Endothelial cell (in vitro differentiated cells): ENCODE measurements at places on chromosomes 7 and 10.
A peak's percentile ranks its signal among the peaks of the same experiment; 100 is the strongest.

GRCh38 chr10:130171196-130171595 lies 35.0 kb downstream of the GLRX3 start:
- no peak for DNase-seq

GRCh38 chr10:54064215-54064614 lies 736.8 kb downstream of the PCDH15 start:
- no peak for DNase-seq

- DNase-seq: no peak
Observed at GRCh38 chr7:80830010-80830409, 88.8 kb downstream of the SEMA3C start.

DNA sequence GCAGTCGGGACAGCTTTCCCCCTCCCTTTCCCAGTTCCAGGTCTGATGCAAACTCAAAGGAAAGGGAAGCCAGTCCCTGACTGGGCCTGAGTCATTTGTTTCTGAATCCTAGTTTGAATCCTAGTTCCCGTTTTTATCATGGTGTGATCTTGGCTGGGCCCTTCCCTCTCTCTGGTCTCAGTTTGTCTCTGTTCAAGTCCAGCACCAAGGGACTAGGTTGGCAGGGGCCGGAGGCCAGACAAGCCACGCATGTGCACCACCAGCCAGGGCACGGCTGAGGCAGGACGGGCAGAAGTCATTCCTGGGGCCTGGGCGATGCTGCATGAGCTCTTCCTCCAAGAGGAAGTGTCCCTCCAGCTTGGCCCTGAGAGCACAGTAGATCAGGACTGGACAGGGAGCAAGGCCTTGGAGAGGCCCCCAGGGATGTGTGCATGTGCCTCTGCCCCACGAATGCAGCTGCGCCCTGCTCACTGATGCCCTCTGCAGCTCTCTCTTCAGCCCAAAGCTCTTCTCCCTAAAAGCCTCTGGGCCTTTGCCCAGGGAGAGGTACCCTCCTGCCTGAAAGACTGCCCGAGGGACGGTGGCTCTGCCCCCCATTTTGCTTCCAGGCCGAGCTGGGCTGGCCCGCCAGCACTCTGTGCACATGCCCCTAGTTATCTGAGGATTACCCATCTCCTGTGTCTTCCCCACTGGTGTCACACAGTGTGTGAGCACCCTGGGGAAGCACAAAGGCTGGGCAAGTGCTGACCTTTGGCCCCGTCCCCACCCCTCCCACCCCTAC lies 86.7 kb downstream of the ZMIZ1 start:
- DNase-seq: no peak

DNA sequence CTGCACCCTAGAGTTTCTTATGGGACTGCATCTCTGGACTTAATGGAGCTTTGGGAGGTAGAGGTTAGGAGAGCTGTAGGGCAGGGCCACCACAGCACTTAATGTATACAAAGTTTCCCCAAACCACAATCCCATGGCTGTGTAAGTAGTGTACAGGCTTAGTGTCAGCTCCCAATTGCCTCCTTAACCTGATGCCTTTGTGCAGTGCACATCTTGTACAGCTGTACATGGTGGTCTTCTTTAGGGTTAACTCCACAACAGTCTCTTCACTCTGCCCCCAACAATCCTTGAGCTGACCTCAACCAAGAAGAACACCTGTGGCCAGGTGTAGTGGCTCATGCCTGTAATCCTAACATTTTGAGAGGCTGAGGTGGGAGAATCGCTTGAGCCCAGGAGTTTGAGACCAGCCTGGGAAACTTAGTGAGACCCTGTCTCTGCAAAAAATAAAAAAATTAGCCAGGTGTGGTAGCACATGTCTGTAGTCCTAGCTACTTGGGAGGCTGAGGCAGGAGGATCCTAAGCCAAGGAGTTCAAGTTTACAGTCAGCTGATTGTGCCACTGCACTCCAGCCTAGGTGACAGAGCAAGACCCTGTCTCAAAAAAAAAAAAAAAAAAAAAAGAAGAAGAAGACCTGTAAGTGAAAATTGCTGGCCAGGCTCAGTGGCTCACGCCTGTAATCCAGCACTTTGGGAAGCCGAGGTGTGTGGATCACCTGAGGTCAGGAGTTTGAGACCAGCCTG lies 6.8 kb downstream of the PLAU start:
- DNase-seq: no peak

DNA sequence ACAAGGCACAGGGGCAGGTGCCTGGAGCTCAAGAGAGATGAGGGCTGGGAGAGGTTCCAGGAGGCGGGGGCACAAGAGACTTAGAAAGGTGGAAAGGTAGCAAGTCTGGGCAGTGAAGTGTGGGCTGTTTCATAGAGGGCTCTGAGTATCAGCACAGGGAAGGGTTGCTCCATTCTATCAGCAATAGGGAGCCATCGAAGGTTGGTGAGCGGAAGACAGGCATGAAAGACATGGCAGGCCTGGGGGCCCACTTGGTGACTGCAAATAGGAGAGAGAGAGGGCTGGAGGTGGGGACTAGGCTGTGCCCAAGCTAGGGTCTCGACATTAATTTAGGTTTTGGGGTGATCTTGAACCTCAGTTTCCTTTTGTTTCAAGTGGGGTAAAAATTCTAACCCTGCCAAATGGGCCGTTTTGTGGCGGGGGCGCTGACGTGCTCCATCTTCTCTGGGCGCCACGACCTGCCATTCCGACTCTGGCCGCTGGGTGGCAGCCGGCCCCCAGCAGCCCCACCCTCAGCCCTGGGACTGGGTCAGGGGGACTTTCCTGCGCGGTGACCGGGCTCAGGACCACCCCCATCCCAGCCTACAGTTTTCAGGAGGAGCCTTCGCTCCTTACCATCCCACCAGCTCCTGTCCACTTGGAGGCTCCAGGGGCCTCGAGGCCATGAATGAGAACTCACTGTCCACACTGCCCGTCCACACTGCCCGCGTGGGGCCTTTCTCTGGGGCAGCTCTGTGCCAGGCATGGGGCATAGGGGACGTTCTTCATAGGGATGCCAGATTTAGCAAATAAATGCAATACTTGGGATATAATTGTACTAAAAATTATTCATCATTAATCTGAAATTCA lies 37.2 kb upstream of the PCBD1 start:
- DNase-seq: peak; percentile 73

- DNase-seq: no peak
Observed at GRCh38 chr10:114839901-114840300, 18.3 kb downstream of the FHIP2A start.

- no peak for DNase-seq
Observed at GRCh38 chr7:15751191-15751701, 64.8 kb upstream of the MEOX2 start.

- DNase-seq: no peak
Observed at GRCh38 chr10:125738206-125738605, 18.7 kb downstream of the EDRF1 start.

GRCh38 chr7:51040787-51041186 lies 258.1 kb upstream of the GRB10 start:
- DNase-seq: no peak

DNA sequence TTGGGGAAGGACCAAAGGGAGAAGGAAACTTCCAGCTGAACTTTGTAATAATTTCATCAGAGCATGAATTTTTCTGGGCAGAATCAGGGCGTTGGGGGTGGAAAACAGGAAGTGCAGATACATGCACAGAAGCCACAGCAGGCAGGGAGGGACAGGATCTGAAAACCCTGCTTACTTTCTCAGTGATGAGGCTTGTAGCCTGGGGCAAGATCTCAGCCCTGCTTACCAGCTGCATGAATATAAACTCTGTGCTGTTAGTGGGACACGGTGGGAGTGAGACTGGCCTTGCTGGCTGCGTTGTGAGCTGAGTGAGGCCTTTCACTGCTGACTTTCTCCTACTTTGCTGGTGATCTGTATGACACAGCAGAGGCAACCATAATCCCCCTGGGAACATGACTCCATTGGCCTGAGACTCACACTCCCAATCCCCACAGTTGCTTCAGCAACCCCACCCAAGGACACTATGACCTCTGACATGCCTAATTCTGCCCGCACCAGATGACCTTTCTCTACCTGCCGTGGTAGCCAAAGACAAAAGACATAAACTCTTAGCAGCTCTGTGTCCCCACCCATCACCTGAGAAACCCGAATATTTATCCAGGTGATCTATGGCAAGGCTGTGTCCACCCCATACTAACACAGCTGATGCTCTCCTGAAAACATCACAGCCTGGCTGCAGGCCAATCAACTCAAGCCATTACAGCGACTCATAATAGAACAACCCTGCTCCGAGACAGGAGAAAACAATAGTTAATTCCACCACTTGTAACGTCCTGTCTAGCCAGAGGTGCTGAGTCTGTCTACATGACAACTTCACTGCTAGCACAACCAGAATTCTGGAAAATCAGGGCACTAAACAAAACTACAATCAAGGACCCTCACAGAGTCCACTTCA lies 190.7 kb upstream of the CHRM2 start:
- DNase-seq: no peak

DNA sequence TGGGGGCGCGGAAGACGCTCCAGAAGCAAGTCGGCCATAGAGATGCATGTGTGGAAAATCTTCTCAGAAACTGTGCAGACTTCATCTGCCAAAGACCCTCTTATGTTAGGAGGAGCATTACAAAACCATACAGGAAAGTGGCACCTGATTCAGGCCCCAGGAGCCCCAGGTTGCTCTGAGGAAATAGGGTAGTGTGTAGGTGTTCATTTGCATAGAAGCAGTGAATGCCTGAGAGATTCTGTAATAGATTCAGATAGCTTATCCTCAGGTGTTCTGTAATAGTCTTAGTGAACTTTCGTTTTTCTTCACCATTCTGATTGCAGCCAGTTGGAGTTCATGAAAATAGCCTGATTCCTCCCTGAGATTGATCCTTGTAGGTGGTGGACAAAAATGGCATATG lies 106.4 kb upstream of the GJD4 start:
- no peak for DNase-seq

DNA sequence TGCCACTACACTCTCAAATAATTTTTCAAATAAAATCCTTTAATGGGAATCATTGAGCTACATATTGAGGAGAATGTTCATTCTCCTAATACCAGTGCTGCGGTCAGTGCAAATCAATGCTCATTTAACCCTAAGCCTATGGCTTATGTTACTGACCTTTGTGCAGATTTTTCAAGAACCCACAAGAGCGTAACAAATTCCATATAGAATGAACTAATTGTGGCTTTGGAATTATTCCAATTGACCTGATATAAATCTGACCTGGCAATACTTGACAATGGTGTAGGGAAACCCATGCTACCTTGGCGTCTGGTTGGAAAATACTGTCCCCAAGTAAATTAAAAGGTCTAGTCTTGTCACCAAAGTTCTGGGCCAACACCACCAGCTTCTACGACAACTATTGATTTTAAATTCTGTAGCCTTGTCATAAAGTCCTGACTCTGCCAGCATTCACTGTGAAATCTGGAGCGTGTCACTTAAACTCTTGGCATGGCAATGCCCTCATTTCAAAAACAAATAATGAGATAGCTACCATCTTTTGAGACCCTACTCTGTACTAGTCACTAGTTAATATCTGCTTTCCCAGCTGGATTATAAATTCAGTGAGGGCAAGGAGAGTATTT lies 320.9 kb downstream of the AHR start:
- DNase-seq: no peak

DNA sequence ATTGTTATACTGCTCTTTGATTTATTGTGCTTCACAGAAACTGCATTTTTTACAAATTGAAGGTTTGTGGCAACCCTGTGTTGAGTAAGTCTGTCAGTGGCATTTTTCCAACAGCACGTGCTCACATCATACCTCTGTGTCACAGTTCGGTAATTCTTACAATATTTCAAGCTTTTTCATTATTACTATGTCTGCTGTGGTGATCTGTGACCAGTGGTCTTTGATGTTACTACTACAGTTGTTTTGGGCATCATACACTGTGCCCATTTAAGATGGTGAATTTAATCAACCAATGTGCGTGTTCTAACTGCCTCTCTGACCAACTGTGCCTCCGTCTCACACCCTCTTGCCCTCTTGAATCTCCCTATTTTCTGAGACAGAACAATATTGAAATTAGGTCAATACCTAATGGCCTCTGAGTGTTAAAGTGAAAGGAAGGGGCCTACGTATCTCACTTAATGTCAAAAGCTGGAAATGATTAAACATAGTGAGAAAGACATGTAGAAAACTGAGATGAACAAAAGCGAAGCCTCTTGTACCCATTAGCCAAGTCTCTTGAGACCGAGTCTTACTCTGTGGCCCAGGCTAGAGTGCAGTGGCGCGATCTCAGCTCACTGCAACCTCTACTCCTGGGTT lies 20.2 kb upstream of the ASL start:
- DNase-seq: no peak

DNA sequence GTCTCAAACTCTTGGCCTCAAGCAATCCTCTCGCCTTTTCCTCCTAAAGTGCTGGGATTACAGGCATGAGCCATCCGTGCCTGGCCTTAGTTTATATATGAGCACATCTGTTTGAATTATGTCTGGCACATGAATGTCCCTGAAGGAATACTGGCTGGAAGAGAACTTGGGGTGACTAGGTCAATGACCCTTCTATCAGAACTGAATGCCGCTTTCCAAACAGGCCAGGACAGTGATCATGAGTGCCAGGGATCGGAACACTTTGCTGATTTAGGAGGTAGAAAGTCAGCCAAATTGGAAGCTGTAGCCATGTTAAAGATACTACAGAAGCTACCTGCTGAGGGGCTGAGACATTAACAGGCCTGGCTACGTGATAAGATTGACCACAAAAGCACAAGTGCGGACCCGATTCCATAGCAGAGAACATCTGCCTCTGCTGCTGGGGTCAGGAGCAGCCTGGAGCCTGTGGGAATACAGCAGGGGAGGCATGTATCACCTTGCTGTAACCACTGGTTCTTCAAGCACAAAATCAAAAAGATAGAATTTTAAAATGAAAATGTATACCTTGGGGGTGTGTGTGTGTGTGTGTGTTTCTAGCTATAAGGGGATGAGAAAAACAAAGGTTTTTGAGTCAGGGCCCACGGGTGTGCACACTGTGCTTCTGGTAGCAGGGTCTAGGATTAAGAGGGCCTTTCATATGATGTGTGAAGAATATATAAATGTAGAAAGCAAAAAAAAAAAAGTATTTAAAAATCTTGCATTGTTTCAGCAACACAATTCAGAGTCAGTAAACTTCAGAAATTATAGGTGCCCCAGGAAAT lies 293.7 kb downstream of the BBS9 start:
- DNase-seq: no peak

DNA sequence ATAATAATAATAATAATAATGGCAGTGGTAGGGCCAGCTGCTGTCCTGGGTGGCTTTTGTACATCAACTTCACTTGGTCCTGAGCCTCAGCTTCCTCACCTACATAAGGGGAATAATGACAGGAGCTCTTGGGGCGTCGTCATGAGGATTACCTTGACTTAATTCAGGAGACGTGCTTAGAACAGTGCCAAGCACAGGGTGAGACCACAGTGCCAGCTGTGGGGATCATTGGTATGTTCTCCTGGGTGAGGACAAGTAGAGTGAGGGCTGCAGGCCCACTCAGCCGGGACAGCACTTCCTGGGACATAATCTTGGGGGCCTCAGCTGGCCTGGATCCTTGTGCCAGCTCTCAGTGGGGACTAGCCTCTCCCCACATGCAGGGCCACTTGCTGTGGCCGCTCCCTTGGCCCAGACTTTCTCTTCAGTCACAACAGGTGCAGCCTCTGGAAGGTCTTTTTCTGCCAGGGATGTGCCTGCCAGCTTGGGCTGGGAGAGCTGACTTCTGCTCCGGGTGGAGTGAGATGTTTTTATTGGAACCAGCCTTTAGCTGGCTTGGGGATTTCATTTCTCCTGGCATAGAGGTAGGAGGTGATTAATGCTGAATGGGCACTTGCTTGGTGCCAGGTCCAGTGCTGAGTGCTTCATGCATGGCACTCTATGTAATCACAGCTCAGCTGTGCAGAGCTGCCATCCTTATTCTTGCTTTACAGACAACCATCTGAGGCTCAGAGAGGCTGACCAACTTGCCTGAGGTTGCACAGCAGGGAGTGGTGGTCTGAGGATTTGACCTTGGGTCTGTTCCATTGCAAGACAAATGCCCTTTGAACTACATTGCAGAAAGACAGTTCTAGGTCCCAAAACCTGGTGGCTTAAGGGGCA lies 45.3 kb downstream of the TSPAN15 start:
- no peak for DNase-seq

GRCh38 chr7:80159802-80160201 lies 25.2 kb downstream of the GNAI1 start:
- no peak for DNase-seq
